Germinal center (tissue), 1 donor: ENCODE measurements at places on chromosomes 6 and 20.

DNA sequence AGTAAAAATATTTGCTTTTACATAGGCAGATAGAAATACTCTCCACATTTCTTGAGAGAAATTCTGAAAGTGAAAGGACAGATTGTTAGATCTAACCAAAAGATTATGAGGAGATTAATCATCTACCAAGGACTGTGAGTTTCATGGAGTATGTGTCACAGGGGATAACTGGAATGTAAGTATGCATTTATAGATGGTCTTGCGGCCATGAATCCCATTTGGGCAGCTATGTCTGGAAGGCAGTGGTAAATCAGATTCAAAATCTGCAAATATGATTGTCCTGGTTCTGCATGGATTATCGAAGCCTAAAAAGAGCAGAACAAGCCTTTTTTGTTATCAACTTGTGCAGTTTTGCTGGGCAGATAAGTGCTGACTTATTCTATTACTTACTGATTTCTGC lies 293.8 kb downstream of the RFPL4B start:
- DNase-seq, result no peak

DNA sequence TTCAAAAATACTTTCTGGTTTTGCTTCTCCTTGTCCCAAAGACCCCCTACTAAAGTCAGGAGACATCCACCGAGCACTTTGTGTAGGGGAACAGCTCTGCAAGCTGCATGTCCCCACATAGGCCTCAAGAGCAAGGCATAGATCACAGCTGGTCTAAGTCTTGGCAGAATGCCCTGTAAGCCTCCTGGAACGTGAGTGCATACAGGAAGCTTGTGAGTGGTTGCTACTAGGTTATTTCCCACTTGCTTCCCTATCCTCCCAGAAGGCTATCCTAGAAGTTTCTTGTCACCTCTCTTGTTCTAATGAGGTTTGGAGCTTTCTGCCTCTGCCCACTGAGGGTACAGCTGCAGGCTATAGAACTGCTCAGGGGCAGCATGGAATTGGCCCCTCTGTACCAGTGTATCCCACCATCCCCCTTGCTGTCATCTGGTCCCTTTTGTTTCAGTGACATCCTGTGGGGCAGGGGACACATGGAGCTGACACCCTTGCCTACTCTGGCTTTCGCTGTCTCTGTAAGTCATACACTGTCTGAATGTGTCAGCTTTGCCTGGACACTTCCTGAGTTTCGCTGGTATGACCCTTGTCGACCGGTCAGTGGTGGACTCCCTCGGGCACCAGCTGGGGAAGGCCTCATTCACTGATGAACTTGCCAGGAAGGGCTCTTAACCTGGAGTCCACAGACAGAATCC lies 35.6 kb upstream of the KCNK16 start:
- DNase-seq, result no peak

DNA sequence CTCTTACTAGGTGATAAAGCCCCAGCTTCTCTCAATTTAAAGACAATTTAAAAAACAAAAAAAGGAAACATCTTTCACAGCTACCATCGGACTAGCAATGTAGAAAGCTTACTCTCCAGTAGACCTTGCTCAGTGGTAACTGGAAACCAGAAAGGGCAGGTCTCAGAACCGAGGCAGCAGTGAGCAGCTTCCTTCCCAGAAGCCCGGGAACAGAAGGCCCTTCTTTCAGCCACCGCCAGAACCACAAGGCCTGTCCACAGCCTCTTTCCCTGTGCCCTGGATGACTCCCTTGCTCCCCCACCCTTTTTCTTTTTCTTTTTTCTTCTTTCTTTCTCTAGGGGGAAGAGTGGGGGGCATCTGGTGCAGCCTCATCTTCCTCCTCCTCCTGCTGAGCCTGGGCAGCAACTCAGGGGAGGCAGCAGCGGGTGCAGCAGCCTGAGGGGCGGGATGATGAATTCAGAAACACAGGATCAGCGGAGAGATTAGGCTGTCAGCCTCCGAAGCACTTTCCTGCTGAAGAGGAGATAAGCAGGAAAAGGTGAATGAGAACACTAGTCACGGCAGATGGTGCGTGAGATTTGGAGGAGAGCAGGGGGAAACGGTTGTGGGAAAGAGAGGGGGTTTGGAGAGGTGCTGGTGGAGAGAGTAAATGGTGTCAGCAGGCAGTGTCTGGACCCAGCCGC lies 158.5 kb downstream of the ID4 start:
- no peak for DNase-seq

DNA sequence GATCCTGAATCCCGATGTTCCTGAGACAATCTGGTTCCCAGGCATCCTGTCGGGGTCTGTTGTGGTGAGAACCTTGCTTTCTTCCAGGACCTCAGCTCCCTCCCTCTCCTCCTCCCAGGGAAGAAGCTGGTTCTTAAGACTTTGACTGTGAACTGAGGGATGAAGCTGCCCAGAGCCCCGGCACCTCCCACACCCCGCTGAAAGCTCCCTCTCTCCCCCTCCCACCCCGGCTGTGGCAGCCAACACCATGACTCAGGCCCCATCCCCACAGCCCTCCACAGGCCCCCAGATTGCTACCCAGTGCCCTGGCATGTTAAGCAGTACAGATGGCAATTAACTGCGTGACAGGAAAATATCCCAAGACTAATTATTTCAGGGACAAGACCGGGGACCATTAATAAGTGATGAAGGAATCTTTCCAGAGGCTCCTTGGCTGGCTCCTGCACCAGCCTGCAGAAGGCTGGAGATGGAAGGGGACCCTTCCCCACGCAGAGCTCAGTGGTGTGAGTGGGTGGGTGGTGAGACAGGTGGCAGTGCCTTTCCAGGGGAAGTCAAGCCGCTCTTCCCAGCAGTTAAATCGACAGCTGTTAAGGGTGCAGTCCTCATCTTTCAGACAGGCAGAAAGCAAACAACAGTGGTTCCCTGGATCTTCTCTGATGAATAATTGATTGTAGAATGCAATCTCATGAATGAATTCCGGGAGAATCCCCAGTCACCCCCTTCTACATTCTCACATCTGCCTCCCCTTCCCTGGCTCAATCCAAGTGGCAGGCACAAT lies 237.9 kb downstream of the LRFN2 start:
- DNase-seq, result no peak

DNA sequence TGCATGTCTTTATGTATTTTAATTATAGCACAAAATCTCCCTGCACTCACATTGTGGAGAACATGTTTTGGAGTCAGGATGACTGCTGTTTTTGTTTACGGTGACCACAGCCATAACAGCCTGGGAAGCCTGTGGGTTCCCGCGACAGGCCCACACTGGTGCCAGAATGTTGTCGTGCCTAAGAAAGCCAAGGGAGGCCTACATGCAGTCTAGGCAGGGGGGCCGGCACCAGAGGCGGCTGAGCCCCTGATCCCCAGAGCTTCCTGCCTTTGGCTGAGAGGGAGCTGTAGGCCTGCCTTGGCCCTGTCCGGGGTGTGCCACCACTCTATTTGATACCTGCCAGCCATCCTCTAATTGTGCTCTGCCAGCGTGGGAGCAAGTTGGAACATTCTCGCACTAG lies 46.7 kb downstream of the TBC1D7 start:
- DNase-seq, result no peak

DNA sequence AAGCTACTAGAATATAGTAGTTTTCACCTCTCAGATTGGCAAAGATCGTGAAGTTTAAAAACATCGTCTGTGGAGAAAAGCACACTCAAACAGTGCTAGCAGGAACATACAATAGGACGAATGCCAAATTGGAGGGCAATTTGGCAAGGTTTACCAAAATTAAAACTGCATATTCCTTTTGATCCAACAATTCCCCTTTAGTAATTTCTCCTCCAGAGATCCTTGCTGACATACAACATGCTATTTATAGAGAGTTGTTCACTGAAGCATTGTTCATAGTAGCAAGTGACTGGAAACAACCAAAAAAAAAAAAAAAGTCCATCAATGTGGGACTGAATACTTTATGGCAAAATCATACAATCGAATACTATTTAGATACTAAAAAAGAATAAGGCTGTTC lies 202.2 kb downstream of the ATXN1 start:
- DNase-seq, result no peak

- DNase-seq, result no peak
These were observed 239.1 kb upstream of the CEP162 start for GRCh38 chr6:84466511-84466910.

DNA sequence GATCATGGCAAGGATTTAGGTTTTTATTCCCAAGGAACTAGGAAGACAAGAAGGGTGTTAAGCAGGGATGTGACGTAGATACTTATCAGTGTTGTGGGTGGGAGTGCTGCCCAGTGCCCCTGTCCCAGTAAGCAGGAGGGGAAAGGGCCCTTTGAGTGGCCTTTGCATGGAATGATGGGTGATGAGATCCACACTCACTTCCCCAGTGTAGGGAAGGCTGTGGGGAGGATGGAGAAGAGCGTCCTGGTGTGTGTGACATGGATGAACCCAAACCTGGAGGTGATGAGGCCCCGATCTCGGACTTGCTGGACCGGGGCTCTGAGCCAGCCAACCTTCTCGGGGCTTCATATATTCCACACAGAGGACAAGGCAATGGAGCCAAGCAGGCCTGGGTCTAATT lies 610.9 kb downstream of the CDH26 start:
- DNase-seq, result no peak

DNA sequence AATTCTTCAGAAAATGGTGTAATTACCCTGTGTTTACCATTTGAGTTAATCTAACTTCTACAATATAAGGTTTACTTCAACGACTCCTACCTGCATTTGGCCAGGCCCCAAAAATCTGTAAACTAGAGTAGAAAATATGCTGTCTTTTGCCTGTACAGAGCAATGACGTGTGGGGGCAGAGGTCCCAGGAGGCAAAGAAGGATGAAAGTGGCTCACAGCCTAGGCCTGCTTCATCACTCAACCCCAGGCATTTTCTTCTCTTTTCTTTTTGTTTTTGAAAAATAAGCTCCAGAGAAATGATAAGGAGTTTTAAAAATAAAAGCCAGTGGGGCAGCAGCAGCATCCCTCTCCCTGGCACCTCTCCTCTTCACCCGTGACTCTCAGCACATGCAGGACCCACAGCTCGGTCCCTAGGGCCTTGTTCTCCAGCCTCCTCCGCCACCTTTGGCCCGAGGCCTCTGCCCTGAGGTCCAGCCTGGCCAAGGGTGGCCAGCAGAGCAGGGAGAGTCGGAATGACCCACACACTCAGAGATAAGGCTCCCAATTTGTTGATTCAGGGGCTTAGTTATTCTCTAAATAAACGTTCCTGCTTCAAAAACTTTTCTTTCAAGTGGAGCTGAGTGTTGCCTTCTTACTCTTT lies 310.3 kb upstream of the RNF24 start:
- no peak for DNase-seq

DNA sequence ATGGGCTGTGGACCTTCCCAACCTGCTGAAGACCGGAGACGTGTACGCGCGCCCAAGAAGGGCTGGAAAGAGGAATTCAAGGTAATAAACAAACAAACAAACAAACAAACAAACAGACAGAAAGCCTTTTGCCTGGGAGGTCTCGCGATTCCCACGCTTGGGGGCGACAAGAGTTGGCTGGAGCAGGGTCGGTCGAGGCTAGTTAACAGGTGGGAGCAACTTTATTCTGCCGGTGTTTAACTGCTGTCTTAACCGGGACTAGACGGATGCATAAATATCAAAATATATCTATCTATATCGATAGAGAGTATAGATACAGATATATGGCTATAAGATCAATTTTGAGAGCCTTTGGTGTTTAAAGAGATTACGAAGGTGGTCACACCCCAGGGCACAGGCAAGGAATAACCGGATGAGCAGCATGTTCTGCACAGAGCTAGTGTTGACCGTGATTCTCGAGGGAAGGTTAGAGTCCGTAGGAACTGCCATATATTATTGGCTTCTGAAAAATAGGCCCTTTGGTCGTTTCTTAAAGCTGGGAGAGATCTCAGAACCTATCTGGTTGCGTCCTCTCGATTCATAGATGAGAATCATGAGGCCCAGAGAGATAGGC lies 514 bp downstream of the STMND1 start:
- DNase-seq, result no peak
